ENCODE measurements at places on chromosomes 6 and 20.
A peak's percentile ranks its signal among the peaks of the same experiment; 100 is the strongest.

- no peak for DNase-seq
- H3K4me1 ChIP-seq, result peaks cover 4% of the 10 kb centered on the region
- no peak overlapping the region for H3K4me3 ChIP-seq
- H3K27me3 ChIP-seq, result no peaks in the 10 kb centered on the region
- peaks cover 24% of the 10 kb centered on the region for H3K36me3 ChIP-seq
Measured at GRCh38 chr6:7119272-7119801, 11.6 kb downstream of the RREB1 start.

DNA sequence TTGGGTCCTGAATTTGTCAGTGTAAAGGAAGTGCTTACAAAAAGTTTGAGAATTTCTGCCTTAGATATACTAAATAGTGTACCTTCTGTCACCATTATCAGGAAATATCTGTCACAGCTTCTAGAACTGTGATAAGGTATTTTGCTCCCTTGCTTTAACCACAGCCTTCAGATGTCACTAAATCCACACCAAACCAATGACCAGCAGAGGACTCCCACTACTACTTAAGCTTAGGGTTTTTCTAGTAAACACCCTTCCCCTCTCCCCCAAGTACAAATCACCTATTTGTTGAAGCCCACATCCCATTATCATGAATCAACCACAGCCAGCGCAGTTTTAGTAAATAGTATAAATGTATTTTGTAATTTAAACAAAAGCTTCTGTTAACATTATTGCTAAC is 8.6 kb upstream of the JPH2 start:
- no peaks in the 10 kb centered on the region for H3K27me3 ChIP-seq
- no peaks in the 10 kb centered on the region for H3K4me1 ChIP-seq
- H3K27ac ChIP-seq, result no peak overlapping the region
- no peak overlapping the region for H3K4me3 ChIP-seq
- peaks cover 56% of the 10 kb centered on the region for H3K36me3 ChIP-seq

- H3K4me3 ChIP-seq, result no peak overlapping the region
- H3K36me3 ChIP-seq, result no peaks in the 10 kb centered on the region
- no peaks in the 10 kb centered on the region for H3K4me1 ChIP-seq
Measured at GRCh38 chr6:111215131-111215530, 127.8 kb downstream of the SLC16A10 start.

DNA sequence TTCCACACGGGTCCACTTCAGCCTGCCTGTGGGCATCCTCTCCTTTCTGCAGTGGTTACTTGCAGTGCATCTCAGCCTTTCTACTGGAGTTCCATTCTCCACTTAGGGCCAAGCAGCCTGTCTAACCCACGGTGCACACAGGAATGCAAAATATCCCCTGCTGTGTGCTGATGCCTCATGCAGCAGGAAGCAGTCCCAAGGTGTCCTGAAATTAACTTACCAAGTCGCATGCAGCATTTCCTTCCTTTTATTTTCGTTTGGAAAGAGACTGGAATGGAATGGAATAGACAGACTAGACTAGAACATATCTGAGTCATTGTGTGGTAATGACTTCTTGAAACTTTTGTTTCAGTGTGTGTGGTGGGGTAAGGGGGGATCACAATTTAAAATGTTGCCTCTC is 25.9 kb upstream of the FOXQ1 start:
- no peaks in the 10 kb centered on the region for H3K27me3 ChIP-seq
- no peaks in the 10 kb centered on the region for H3K36me3 ChIP-seq
- peaks cover 30% of the 10 kb centered on the region for H3K4me1 ChIP-seq
- H3K4me3 ChIP-seq, result no peak overlapping the region
- peak overlapping the region; percentile 98 for H3K27ac ChIP-seq
- DNase-seq, result no peak

DNA sequence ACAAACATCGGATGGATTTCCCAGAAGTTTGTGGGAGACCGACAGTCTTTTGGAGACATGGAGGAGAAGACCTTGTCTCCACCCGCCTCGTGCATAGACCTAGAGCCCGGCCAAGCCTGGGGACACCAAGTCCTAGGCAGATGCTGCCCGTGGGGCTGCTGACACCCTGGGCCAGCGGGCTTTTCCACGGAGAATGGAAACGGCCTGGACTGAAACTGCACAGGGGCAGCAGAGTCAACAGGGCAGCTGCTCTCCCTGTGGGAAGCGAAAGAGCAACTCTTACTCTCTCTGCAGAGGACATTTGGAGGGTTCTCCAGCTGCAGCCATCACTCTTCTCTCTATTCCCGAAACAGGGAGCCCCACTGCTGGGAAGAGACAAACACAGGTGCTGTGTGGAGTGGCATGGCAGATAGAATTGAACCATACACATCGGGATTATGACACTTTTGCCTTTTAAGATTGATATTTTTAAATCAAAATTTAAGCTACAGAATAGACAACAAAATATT is 401.2 kb downstream of the THBS2 start:
- H3K4me1 ChIP-seq, result no peaks in the 10 kb centered on the region
- no peaks in the 10 kb centered on the region for H3K27me3 ChIP-seq
- no peak overlapping the region for H3K4me3 ChIP-seq
- no peak for DNase-seq
- no peaks in the 10 kb centered on the region for H3K36me3 ChIP-seq

Measured in RWPE2 (cell line).